ENCODE measurements at places on chromosomes 1 and 21.

DNA sequence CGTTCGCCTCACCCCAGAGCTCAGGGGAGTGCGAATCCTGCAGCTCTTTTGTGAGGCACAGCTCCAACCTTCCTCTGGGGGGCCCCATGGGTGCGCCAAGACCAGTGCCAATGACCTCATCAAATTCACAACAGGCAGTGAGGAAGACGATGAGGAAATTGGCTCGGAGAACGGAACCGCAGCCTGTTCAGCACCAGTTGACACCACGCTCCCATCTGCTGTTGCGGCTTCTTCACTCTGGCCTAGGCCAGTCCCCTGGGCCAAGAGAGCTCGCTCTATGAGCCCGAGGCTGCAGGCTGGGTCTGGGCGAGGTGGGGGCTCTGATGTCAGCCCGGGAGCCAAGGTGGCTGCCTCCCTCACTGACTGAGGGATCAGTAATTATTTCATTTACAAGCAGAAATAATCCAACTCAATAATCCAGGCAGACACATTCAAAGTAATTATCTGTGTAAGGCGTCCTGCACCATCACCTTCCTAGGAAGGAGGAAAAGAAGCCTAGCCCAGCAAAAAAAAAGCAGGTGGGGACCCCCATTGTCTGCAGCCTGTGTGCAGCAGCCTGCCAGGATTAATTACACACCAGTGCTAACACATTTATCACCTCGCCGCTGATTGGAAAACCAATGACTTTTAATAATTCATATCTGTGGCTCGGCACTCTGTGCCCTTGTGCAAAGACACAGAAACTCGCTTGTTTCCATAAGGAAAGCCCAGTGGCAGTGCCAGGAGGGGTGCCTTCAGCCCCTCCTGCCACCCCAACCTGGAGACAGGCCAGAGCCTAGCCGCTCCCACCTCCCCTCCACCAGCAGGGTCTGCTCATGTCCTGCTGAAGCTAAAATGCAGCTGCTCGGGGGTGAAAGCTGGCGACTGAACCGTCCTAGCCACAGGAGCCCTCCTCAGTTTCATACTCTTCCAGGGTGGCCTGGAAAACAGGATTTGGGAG is 1.9 kb downstream of the PLEKHA6 start:
- DNase-seq, result no peak

- no peak for DNase-seq
Measured at GRCh38 chr21:33874161-33874560, 41.4 kb downstream of the ATP5PO start.

DNA sequence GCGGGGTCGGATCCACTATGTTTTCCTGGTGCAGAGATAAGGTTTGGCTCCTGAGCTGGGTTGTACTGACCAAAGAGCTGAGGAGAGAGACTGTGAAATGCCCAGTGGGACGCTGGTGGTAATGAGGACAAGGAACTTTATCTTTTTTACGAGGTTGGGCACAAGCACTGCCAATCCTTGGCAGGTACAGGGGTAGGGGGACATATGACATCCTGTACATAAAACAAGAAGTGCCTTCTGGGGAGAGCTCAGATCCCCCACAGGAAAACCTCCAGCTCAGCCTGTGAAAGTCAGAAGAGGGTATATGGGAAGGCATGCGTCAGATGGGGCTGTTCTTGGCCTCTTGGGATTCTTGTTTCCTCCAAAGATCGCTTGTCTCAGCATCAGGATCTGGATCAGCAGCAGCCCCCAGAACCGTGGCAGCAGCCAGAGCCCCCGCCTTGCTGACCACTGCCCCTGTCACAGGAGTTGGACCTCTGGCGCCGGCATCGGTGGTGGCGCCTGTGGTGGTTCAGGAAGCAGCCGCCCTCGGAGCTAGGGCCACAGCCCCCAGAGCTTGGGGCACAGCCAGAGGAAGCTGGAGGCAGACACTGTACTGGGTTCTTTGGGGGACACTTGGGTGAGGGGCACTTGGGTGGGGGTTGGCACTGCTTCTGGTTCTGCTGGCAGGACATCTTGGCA is 905 bp downstream of the LCE3E start:
- no peak for DNase-seq

GRCh38 chr1:66711420-66711819 is 40.8 kb upstream of the DYNLT5 start:
- no peak for DNase-seq

DNA sequence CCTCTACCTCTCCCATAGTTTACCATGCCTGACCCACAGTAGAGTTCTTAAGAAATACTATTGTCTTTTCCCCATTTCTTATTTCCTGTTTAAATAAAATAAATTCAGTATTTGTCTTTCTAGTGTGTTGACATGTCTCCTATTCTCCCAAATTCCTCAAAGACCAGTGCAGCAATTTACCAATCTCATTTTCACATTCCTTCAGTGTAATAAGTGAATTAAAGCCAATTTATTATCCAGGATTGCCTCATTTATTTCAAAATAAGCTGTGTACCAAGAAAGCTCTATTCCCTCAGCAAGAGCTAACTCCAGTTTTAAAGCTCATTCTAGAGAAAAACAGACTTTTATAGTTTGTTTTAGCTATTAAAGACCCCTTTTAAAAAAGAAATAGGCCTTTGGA is 49.9 kb downstream of the DISC1 start:
- DNase-seq, result no peak

DNA sequence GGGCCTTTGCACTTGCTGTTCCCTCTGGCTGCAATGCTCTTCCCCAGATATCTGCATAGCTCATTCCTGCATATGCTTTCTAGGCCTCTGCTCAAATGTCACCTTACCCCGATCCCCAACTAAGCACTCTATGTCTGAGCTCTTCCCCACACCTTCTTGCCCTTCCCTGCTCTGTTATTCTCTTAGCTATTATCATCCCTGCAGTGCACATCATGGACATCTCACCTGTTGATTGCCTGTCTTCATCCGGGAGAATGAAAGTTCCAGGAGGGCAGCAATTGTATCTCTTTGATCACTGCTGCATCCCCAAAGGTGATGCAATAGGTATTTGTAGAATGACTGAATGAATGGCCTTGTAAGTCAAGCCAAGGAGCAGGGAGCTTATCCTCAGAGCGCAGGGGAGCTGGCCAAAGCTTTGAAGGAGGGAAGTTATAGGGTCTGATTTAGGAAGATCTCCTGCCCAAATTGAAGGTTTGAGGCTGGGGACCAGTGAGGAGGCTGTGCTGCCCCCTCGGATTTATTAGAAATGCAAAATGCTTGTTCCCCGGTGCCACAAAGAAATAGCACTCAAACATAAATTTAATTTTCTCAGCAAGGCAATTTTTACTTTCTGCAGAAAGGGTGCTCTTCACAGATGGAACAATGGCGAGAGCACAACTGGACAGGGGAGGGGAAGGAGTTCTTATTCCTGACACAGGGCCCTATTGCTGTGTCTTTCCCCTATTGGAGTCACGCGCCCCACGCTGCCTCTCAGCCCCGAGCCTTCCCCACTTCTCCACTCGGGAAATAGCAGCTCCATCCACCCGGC is 631.1 kb downstream of the MATN1 start:
- no peak for DNase-seq

- DNase-seq, result no peak
Measured at GRCh38 chr1:194774535-194774934, 1588.1 kb upstream of the B3GALT2 start.

GRCh38 chr1:100795646-100795985 is 76.1 kb downstream of the VCAM1 start:
- no peak for DNase-seq

DNA sequence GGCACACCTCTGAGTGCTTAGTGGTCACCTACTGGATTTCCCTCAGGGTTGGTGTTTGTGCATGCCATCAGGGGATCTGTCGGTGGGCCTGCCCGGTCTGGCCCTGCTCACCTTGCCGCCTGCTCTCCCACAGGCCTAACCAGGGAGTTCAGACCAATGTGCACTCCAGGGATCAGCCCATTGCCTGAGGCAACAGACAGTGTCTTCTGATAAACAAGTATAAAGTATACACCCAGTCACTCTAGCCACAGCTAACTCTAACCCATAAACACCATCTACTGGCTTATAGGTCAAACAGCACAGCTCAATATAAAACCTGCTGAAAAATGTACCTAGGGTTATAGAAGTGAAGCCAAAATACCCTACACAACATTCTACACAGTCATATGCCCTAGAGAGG is 1300.0 kb downstream of the PLA2G4A start:
- no peak for DNase-seq

GRCh38 chr1:93851327-93851712 is 27.7 kb downstream of the DNTTIP2 start:
- no peak for DNase-seq

DNA sequence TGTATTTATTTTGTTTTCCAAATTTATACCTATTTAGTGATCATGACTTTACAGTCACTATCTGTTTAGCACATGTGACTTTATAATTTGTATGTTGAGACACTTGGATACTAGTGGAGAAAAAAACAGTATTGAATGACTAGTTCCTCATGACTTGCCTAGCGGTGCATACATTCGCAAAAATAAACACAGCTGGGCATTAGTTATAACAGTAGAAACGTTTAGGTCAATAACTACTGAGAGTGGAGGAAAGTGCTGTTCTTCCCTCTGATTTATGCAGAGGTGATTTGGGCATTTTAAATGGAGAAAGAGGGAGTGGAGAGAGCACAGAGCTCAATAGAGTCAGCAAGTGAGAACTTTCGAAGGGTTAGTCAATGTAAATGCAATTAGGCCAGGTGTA is 1679.0 kb upstream of the B3GALT2 start:
- DNase-seq, result no peak

GRCh38 chr1:163250382-163250974 is 47.8 kb upstream of the RGS5 start:
- DNase-seq, result no peak
